HCEC 1CT (cell line): ENCODE measurements at places on chromosomes 5 and 9.

DNA sequence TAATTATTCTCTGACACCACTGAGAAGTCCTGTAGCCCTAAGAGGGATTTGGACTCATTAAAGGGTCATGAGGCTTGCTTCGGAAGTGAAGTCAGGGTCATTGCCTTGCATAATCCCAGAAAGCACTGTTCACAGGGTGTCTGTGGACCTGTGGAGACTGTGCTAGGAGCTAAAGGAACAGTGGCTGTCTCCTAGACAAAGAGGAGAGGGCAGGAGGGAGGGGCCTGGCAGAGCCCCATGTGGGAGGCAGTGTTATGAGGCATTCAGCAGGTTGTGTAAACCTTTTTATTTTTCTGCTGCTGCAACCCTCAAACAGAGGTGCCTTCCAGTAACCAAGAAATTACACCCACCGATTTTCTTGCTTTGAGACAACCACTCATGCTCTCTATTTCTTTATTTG, 3.3 kb downstream of the TMEM174 start:
- no peak for DNase-seq

GRCh38 chr5:76402251-76402885, 717 bp upstream of the IQGAP2 start:
- DNase-seq = no peak

DNA sequence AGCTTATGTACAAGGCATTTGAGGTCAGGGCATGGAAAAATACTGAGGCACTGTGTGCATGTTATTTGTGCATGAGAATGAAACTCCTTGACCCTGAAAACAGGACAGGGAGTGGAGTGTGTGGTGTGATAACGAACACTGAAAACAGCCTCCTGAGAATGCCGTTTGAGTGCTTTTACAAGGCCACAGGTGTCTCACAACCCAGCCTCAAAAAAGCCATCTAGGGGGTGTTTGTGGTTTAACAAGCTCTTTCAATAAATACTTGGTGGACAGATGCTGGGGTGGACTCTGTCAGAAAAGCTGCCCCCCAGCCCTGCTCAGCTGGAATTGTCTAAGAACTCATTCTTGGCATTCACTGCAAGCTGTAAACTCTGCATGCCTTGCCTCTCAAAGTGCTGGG, 94.0 kb upstream of the SLC25A48 start:
- DNase-seq = no peak

GRCh38 chr9:106107716-106108115, 413.4 kb downstream of the TMEM38B start:
- no peak for DNase-seq

GRCh38 chr5:77816686-77817085, 40.5 kb upstream of the TBCA start:
- DNase-seq = no peak

DNA sequence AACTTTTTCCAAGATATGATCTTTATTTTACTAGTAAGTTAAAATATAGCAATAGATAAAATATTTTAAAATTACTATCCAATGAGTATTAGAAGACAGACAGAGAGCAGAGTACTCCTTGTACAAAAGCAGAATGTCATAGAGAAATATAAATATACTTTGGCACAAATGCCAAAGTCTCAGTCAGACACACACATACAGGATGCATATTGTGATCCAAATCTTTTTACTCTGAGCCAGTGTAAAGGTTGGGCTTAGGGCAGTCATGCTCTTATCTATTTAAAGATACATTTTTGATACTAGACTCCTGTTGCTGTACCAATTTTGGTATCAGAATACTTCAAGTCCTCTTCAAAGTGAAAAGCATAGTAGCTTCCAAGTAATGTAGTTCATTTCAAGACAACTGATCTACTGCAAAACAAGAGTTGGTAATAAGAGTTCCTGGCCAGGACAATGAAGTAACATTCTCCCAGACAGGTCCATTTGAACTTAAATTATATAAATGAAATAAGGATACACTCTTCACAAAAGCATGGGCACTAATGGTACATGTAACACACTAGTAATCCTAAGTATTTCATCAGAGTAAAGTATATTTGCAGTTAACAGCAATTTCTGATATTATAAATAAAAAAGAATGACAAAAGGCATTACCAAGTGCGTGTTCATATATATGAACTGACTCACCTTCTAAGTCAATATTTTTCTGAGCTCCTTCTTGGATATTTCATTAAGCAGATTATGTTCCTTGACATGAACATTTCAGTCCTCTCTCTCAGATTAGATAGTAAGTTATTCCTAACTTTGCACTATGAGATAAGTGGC, 10.5 kb downstream of the PFDN1 start:
- peak; percentile 54 for DNase-seq

DNA sequence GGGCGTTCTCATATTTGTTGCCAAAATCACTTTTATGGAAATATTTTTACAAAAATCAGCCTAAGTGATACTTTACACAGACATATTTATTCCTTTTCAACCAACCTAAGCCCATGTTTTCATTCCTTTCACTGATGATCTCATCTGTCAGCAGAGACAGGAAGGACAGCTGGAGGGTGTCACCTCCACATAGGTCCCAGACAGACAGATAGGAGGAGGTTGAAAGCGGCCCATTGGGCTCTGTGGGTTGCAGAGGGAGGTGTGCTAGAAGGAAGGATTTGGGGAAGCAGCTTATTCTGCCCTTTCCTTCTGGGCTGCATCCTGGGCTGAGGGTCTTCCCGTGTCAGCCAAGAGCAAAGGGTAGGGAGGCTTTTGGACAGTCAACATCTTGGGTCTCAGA, 26.0 kb upstream of the SEMA4D start:
- DNase-seq = no peak

DNA sequence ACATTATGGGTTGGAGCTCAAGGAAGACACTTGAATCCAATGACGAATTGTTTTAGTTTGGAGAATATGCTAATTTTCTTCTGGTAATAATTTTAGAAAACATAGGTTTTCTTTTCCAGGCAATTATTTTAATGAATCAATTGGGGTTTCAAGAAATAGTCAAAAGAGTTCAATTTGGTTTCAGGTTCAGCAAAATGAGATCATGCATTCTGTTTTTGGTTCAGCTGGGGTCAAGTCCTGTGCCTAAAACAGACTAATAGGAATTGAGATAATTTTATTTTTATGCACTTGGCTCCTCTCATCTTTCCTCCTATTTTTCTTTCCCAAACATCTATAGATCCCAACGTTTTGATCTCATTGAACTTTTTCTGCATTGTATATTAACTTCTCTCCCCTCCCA, 596.8 kb downstream of the RAB3C start:
- no peak for DNase-seq

GRCh38 chr5:15501091-15501791, 1.3 kb downstream of the FBXL7 start:
- peak; percentile 76 for DNase-seq

DNA sequence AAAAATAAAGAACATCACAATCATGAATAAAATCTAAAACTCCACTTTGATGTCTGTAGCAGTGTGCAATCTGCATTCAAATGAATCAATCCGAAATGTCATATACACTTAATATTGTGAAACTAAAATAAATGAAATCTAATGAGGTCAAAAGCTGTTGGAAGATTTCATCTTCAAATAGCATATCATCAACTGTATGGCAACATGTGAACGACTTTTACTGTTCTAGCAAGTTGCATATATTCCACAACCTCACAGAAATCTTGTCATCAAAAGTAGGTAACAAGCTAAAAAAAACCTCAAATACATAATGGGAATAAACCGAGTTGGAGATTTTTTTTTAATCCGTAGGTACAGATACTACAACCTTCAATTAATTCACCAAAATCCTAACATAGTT, 1.2 kb downstream of the PTBP3 start:
- no peak for DNase-seq

GRCh38 chr5:123207081-123207537, 118.1 kb downstream of the PRDM6 start:
- DNase-seq = no peak

- no peak for DNase-seq
These were observed 42.3 kb downstream of the MARCHF3 start for GRCh38 chr5:126988021-126988569.

GRCh38 chr5:159091596-159092331, 8.0 kb downstream of the EBF1 start:
- DNase-seq = no peak

- peak; percentile 84 for DNase-seq
These were observed 31.7 kb downstream of the UGCG start for GRCh38 chr9:111928359-111928720.

DNA sequence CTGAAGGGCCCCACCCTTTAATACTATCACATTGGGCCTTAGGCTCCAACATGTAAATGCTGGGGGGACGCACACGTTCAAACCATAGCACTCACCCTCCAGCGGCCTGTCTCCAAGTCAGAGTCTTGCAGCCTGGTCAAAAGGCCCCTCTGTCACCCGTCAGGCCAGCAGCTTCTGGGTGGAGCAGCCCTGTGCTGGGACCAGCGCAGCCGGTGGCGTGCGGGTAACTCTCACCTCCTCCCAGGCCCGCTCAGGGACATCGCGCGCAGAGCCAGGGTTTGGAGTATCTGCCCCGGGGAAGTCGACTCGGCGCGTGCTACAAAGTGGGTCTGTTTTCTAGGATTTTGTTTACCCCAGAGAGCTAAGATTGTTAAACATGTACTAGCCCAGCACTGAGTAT, 93.0 kb upstream of the COL5A1 start:
- DNase-seq = no peak

DNA sequence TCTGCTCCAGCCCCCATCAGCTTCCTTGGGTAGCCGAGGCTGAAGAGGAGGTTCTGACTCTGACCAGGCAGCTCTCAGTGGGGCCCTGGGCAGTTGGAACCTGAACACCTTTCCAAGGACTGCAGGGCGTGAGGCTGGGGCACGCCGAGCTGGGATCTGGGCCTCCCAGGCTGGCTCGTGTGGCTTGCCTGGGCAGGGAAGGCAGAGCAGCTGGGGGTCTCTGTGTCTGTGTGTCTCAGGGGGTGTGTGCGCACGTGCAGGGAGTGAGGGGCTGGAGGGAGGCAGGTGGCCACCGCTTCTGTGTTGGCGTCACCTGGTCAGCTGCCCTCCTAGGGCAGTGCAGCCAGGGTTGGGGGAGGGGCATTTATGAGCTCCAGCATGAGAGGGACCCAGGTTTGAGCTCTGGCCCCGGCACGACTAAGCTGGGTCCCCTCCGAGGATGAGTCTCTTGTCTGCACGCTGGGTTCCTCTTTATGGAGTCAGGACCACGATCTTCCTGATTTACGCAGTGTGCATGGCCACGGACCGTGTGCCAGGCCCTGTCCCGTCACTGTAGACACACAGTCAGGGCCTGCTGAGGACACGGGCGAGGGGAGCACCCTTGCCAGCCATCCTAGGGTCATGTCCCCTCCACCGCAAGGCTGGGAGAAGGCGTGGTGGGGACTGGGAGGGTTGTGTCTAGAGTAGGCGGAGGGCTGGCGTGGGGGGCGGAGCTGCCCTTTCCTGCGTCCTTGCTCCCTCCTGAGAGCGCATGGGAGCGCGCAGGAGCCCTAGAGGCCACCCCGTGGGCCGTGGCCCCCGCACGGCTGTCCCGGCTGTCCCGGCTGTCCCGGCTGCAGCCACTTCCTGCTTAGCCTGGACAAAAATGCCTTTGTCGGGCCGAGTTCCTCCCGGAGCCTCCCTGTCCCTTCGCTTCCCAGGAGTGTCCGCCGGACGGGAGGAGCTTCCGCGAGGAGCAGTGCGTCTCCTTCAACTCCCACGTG, 4.6 kb downstream of the ADAMTSL2 start:
- DNase-seq = no peak

DNA sequence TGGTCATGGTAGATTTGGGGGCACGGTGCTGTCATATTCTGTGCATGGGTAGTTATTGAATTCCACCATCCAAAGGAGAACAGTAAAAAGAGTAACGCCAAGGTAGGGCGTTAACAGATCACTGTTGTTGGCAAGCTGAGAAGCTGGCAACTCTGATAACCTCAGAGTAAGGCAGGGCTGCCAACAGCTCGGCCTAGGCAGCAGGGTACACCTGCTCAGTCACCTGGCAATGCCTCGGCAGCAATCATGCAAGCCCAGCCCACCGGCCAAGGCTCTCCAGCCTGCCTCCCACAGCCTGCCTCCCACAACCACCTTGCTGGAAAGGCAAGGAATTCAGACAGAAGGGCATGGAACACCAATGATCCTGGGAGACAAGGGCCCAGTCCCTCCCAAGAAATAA, 63.9 kb downstream of the KLHL3 start:
- no peak for DNase-seq

DNA sequence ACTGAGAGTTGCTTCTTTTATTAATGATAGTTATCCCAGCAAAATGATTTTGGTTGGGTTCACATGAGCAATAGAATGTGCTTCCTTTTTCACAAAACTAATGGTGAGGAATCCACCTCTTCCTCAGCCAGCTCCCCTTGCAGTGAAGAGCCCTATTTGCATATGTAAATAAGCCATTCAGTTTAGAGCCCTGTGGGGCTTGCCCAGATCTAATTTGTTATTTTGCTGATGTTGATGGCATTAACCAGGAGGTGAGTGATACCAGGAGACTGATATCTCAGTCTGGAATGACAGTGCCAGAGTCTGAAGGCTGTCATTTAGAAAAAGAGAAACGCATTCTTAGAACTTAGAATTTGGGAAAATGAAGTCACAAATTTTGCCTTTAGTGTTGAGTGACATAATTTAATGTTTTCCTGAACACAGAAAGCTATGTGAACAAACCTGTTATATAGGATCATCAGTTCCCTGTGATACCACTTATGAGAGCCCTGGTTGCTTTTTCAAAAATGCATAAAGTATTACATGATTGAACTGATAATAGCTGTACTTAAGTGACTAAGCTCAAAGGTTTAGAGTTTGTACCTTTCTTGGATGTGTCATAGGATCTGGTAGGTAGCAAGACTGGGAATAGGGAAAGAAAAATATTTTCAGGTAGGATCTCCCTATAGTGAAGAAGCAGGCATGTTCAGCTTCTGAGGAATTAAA, 271.6 kb downstream of the MAST4 start:
- DNase-seq = no peak

DNA sequence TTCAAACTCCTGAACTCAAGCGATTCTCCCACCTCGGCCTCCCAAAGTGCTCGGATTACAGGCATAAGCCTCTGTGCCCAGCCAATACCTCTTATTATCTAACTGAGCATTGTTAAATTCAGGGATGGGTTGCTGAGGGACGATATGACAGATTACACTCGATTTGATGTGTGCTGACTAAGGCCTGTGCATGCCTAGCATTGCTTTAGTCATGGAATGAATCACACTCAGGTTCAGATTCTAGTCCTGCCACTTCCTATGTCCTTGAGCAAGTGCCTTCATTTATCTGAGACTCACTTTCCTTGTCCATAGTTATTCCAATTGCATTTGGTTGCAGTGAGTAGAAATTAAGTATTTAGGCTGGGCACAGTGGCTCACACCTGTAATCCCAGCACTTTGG, 19.5 kb downstream of the THBS4 start:
- DNase-seq = peak; percentile 65

DNA sequence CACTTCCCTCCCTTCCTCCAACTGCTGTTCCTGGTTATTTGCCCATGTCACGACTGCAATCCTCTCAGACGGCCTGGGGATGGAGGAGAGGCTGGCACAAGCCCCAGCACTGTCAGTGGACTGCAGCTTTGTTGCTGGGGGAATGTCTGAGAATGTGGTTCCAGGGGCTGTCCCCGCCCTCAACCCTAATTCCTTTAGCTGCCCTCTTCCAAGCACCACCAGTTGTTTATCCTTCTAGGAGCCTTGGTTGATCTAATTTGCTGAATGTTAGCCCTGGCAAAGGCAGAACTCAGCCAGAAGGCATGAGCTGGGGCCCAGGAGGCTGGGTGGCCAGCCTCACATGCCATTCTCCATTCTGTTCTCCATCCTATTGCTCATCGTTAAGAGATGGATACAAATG, 51.6 kb downstream of the ADAM19 start:
- no peak for DNase-seq

- no peak for DNase-seq
These were observed 1.3 kb upstream of the ANKRD18A start for GRCh38 chr9:38621434-38622287.

- DNase-seq = no peak
These were observed 162.9 kb upstream of the PLPPR1 start for GRCh38 chr9:100865648-100866047.

GRCh38 chr9:108640230-108640629, 215.6 kb downstream of the ACTL7B start:
- peak; percentile 16 for DNase-seq
